ENCODE measurements at places on chromosomes 6 and 20.

DNA sequence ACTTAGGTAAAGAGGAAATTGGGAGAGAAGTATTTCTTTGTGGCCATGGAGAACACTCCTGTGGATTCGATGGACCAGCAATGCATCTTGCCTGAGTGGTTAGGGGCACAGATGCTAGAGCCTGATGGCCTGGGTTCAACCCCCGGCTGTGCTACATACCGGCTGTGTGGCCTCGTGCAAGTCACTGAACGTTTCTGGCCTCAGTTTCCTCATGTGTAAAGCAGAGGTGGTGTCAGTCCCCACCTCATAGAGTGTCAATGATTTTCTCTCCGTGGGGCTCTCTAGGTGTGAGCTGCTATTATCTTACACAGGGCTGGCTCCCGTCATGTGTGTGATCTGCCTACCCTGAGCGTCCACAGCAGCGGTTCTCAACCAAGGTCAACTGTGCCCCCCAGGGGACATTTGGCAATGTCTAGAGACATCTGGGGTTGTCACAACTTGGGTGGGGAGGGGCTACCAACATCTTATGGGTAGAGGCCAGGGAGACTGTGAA lies 50.0 kb upstream of the PTPN1 start:
- DNase-seq = no peak

- DNase-seq = no peak
Observed at GRCh38 chr20:31604567-31605030, 490 bp upstream of the ID1 start.

GRCh38 chr6:5191222-5191621 lies 69.5 kb downstream of the LYRM4 start:
- no peak for DNase-seq

DNA sequence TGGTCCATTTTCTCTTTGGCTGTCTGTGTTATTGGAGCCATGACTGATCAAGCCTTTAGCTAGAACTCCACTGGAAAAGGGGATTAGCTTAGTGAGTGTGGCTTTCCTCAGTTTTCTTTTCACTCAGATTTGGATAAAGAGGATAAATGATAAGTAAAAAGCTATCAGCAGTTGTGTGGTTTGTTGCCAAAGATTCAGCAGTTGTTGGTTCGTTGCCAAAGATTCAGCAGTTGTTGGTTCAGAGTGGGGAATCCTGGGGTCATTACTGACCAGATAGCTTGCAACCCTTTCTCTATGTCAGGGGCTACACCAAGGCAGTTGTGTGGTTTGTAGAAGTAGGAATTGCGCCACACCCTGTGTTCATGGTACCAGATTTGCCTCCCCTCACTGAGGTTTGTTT lies 107.7 kb upstream of the SCP2D1 start:
- DNase-seq = no peak

DNA sequence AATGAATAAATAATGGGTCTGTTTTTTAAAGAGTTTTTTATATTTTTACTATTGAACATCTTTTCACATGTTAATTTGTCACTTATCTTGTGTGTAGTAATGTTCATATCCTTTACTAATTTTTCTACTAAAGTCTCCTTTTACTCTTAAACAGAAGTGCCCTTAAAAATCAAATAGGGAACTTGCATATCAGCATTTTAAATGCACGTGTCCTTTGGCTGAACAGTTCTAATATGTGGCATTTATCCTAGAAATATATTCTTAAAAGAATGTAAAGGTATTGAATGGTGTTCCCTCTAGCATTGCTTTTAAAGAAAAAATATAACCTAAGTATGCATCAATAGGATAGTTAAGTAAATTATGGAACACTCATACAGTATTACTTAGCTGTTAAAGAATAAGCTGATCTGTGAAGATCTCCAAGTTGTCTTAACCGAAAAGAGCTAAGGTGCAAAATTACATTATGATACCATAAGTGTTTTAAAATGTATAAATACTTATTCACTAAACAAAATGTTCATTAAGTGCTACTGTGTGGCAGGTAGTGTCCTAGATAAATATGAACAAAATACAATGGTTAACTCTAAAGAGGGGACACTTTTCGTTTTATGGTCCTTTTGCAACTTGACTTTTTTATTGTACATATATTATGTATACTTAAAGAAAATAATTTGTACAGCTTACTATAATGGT lies 631 bp upstream of the PGBD1 start:
- no peak for DNase-seq
